ENCODE measurements at places on chromosomes 16 and 17.

- DNase-seq: peak; percentile 33
Observed at GRCh38 chr17:28950017-28950751, 1.1 kb downstream of the PHF12 start.

DNA sequence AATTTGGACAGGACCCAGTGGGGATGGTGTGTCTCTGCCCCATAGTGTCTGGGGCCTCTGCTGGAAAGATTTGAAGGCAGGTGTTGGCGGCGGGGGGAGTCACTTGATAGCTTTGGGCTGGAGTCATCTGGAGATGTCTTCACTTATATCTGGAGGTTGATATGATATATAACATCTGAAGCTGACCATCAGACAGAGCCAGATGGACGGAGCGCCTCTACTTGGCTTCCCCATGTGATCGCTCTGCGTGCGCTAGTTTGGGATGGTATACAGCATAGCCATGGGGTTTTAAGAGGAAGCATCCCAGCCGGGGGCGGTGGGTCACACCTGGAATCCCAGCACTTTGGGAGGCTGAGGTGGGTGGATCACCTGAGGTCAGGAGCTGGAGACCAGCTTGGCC, 130.7 kb upstream of the NLRP1 start:
- no peak for DNase-seq

DNA sequence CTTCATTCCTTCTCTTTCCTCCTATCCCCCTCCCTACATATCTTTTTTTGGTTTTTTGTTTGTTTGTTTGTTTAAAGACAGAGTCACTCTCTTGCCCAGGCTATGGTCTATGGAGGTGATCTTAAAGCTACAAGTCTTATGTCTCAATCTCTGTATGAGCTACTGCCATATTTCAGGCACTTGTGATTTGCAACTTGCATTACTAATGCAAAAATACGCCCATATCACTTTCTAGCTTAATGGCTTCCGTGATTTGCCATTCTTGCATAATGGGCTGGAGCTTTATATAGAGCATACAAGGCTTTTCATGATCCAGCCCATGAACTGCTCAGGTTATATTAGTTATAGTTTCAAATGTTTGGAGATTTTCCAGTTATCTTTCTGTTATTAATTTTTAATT, 7.5 kb downstream of the CFAP97D1 start:
- no peak for DNase-seq

DNA sequence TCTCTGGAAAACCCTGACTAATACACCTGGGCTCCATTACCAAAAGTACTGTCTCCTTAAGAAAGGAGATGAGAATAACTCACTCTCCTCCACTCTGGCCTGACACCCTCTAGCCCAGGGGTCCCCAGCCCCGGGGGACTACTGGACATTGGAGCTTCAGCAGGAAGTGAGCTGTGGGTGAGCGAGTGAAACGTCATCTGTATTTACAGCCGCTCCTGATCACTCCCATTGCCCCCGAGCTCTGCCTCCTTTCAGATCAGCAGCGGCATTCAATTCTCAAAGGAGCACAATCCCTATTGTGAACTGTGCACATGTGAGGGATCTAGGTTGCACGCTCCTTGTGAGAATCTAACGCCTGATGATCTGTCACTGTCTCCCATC, 126.3 kb upstream of the TNRC6C start:
- no peak for DNase-seq

DNA sequence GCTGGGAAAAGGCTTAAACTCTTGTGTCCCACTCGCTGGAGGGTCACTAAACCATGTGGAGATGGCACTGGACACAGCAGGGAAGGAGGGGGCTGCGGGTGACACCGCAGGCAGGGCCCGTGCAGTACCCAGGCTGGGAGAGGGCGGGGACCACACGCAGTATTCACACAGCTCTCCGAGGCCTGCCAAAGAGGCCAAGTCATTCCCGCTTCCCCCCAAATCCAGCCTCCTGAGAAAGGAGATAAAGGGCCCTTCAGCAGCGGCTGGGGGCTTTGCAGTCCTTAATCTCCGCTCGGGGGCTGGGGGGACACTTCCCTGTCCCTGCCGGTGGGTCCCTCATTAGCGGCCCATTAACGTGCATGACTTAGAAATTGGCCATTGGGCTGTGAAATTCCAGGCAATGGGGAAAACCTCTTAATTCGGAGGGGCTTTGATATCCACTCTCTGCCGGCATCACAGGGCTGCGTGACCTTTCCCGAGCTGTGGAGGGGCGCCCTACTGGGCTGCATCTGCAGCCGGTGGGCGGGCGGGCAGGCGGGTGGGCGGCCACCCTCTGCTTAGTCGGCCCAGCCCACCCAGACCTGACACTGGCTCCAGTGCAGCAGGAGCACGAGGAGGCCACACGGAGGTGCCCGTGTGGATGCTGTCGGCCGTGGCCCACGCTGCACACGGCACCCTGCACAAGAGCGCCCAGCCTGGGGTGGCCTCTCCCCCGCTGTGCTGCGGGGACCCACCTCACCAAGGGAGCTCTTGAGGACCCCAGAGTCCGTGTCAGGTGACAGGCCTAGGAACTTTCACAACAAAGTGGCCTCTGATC, 2.6 kb upstream of the SLC38A8 start:
- DNase-seq: no peak

DNA sequence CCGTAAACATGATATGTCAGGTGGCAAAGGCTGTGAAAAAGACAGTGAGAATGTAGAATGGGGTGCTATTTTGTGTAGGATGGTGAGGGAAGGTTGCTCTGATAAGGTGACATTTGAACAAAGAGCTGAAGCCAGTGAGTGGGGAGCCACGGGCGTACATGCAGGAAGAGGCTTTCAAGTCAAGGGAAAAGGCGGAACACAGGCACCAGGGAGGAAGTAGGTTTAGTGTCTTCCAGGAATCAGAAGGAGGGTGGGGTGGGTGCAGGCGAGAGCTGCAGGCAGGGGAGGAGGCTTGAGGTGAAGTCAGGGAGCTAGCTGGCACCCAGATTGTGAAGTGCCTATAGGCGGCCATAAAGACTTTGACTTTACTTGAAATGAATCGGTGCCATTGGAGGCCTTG, 14.1 kb downstream of the ZFP90 start:
- DNase-seq: no peak

GRCh38 chr16:21169249-21169981, 10.9 kb downstream of the LDAF1 start:
- no peak for DNase-seq

- DNase-seq: no peak
Observed at GRCh38 chr16:76532188-76532973, 255.2 kb downstream of the CNTNAP4 start.

GRCh38 chr16:4892361-4893102, 44.4 kb downstream of the PPL start:
- no peak for DNase-seq

DNA sequence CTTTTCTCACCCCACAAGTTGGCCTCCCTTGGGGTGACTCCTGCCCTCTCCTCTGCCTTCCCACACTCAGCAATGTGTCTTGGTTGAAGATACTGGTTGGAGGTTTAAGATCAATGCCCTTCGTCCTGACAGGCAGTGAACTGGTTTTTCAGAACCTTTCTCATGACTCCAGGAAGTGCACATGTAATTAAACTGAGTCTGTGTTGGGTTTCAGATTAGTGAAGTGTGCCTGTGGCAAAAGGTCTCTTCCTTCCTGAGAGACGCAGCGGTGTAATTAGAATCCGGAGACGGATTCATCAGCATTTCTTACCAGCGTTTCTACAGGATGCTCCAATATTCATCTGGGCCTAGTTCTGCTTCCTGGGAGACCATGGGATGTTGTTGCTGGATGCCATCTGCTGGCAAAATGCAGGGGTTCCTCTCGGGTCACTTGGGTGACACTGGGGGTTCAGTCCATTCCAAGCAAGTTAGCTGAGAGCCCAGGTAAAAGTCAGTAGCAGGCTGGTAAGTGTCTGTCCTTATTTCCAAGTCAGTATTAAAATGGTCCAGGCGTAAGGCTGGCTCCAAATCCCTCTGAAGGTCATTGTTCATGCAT, 233.3 kb downstream of the XYLT1 start:
- no peak for DNase-seq

GRCh38 chr17:3861761-3862681, 16.0 kb upstream of the NCBP3 start:
- DNase-seq: no peak

GRCh38 chr17:82272495-82273326, 789 bp downstream of the CSNK1D start:
- DNase-seq: peak; percentile 28

DNA sequence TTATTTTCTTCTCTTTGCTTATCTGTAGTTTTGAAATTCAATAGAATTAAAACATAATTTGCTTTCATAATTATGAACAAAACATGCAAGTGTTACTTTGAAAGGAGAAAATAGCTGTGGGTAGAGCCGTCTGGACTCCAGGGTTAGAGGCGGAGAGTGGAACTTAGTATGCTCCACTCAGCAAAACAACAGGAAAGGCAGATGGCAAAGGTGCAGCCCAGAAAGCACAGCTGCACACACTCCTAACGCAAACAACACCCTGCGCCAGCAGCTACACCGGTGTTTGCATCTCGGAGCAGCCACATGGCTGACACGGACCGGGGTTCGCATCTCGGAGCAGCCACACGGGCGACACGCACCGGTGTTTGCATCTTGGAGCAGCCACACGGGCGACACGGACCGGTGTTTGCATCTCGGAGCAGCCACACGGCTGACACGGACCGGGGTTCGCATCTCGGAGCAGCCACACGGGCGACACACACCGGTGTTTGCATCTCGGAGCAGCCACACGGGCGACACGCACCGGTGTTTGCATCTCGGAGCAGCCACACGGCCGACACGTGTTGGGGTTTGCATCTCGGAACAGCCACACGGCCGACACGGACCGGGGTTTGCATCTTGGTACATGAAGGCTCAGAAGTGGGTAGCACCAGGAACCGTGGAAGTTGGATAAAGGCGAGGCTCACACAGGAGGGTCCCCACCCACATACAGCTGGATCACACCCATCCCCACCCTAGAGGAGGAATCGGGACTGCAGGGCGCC, 12.2 kb upstream of the CAPN15 start:
- no peak for DNase-seq

GRCh38 chr16:86761111-86762031, 183.0 kb downstream of the FOXL1 start:
- DNase-seq: peak; percentile 6
